SK-N-MC (cell line): ENCODE measurements at places on chromosomes 13 and 19.

GRCh38 chr13:93690139-93690538, 463.5 kb downstream of the GPC6 start:
- DNase-seq, result peak; percentile 12

- DNase-seq, result no peak
Measured at GRCh38 chr13:73273745-73274144, 214.9 kb downstream of the KLF5 start.

DNA sequence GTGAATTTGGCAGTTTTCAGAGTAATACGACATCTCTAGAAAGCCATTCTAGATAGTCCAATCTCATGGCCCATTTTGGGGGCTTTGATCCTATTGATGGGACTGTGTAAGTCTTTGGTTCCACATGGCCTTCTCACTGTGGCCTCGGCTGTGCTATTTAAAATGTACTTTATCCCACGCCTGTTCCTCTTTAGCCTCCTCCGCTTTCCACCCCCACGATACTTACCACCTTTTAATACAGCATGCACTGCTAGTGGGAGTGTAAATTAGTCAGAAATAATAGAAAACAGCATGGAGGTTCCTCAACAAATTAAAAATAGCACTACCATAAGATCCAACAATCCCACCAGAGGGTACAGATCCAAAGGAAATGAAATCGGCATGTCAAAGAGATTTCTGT, 28.3 kb upstream of the CEBPG start:
- no peak for DNase-seq

DNA sequence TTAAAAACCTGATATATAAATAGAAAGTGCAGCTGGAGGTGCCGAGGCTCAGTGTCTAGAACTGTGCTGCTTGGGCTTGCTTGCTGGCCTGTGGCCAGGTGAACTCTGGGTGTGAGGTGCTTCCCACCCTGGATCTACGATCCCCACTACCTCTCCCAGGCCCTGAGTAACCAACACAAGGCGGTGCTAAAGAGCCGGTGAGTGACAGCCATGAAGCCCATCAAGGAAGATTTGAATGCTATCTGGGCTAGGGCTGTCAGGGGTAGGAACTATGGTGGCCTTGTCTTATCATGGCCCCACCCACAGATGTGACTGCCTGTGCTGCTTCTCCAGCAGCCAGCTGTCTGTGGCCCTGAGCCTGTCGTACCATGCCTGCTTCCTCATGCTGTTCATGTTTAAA, 25.6 kb upstream of the ZNF91 start:
- DNase-seq, result no peak

DNA sequence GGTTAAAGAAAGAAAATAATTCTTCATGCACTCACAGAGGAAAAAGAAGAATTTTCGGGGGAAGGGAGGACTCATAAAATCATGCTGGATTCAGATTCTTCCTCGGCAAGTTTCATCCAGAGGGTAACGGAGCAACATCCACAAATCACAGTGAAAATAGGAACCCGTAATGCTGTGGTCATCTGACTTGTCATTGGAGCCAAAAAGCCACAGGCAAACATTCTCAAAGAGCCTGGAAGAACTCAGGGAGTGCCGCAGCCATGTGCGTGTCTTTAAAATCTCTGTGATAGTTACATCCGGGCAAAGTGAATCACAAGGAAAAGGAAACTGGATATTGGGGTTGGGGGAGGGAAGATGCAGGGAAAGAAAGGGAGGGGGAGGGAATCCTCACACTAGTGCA, 33.0 kb upstream of the VSTM2B start:
- DNase-seq, result no peak

- peak; percentile 24 for DNase-seq
Measured at GRCh38 chr13:60627071-60627686, 230.2 kb downstream of the TDRD3 start.

DNA sequence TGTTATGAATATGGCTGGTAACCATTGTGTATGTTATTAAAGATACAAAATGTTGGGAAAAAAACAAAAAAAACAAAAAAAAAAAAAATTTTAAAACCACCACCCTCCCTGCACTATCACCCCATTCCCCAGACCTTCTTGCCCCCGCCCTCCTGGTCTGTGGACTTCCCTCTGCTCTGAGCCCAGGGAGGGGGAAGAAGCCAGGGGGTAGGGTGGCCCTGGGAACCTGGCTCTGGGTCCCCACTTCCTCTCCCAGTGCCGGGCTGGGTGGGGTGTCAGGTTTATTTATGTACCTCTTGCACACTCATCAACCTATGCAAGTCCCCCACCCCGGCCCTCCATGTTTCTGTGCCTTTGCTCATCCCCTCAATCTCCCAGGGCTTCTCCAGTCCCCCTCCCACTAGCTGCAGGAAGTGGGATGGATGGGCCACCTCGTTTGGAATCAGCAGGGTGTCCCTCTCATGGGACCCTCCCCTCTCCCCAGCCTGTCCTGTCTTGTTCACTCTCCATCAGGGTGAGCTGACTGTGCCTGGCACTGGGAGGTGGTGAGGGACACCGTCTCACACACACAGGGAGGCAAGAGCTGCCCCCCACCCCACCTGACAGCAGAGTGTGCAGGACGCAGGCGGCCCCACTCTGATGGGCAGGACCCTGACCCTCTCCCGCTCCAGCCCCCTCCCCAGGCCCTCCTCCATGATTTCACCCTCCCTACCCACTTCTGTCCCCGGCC, 5.9 kb downstream of the PAF1 start:
- DNase-seq, result no peak

DNA sequence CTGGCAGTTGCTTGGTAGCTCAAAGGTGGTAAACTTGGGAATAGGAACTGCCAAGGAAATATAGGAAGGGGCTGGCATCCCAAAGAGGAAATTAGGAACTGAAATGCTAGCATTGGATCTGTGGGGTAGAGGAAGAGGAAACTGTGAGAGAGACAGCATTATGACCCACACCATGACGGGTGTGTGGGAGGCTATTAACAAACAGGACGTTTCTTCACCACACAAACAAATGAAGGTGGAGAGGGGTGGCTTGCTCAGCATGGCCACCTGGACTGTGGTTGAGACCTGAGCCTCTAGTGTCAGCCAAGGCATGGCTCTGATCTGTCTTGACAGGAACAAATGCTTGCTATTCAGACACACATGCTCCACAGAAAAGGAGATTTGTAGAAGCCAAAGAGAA, 178.2 kb downstream of the B3GLCT start:
- no peak for DNase-seq

DNA sequence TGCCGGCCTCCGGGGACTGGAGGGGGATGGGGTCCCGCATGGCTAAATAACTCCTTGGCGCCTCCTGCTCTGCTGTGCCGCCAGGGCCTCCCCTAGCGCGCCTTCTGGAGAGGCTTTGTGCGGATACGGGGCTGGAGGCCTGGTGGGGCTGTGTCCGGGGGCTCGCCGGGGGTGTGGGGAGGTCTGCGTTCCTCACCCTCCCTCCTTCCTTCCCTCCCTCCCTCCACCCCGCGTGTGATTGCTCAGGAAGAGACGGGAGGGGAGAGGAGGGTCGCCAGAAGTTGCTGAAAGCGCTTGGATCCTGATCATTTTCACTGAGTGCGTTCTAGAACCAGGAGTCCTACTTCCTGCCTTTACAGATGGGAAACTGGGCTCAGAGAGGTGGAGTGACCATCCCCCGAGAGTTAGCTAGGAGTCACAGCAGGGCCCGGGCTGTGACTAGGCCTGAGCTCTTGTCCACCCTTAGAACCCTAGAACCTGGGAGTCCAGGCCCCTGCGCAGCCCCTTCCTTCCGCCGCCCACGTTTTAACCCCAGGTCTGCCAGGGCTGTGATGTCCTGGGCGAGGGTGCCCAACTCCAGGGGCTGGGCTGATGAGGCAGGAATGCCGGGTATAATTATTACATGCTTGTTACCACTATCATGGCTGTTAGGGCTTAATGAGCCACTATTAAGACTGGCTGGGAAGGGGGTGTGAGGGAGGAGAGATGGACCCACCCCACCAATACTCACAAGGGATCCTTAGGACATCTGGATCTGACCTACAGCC, 782 bp upstream of the JUND start:
- no peak for DNase-seq

GRCh38 chr13:88925954-88926353, 1254.8 kb downstream of the SLITRK5 start:
- no peak for DNase-seq

- no peak for DNase-seq
Measured at GRCh38 chr19:46225558-46226004, 4.0 kb upstream of the IGFL1 start.

DNA sequence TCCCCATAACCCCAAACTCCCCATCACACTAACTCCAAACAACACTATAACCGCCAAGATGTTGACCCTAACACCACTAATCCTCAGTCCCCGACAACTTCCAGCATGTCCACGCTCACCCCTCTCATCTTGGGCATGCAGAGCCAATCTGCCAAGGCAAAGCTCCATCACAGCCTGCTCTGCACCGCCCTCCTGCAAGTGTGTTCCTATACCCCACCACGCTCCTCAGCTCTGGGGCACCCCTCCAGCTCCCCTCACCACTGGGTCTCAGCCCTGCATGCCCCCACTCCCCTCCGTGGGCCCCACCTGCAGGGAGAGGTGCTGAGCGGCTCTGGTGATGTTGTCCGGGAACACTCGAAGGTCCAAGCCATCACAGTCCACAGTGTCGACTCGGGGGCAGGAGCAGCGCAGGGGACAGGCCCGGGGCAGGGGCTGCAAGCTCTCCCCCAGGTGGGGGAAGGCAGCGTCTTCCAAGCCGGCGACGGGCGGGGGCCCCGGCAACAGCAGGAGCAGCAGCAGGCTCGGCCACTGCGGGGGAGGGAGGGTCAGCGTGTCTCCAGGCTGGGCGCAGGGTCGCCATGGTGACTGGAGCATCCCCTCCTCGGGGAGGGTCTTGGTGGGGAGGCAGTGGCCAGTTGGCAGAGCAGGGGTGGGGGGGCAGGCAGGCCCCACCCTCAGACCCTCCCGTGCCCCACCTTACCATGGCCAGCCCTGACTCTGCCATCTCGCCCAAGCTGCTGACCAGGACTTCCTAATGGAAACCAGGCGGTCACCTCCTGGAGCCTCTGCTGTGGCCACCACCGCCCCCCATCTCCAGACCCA, 527 bp downstream of the PODNL1 start:
- no peak for DNase-seq

DNA sequence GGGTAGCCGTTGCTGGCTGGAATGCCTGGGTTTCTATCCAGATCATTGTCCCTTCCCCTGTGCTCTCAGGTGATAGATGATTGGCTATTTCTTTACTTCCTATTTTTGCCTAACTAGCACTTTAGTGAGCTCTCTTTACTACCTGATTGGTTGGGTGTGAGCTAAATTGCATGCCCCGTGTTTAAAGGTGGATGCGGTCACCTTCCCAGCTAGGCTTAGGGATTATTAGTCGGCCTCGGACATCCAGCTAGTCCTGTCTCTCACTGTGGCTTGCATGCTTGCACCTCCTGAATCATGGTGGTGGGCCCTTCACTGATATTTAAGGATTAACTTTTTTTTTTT, 10.1 kb downstream of the TTYH1 start:
- DNase-seq, result no peak

- peak; percentile 32 for DNase-seq
Measured at GRCh38 chr19:12611361-12611699, 610 bp downstream of the ZNF791 start.

- DNase-seq, result no peak
Measured at GRCh38 chr13:77637588-77637987, 59.9 kb upstream of the SLAIN1 start.

DNA sequence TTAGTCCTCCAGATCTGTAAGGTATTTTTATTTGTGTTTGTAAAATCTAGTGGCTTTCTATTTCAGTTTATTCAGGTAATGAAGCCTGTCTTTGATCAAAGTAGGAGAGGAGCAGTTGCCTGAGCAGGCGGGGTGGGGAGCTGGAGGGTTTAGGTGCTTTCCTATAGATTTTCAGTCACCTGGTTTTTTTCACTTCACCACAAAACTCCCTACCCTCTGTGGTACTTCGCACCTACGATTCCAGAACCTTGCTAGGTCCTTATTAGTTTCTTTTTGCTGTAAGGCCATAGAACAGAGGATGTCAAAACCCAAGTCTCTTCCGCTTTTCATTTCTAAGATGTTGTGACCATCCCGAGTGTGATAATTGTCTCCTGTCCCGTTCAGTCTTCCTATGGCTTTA, 26.6 kb downstream of the SLAIN1 start:
- DNase-seq, result no peak

GRCh38 chr13:107266657-107267056, 698.7 kb upstream of the ARGLU1 start:
- no peak for DNase-seq

DNA sequence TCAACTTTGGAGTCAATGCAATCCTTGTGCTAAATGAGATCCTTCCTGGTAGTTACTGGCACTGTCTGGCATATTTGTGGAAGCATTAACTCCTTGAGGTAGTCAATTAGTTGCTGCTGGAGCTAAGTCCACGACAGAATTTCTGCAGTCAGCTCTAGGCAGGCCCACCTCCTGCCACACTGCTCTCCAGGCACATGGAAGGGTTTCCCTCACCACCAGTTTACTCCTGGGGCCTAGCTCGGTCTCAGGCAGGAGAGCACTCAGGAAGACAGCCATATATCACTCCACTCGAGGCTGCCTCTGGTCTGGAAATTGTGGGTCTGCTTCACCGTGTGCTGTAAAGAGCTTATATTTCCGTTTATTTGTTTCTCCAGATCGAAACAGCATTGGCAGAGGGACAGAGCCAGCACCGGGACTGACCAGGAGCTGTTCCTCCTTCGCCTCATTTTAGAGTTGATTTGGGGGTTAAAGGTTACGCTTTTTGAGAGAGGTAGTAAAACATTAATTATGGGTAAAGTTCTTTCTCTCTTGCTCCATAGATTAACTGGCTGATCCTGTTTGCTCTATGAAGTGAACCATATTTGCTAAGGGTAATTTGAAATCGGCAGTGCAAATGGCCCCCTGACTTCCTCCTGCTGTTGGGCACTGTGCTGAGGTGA, 20.6 kb upstream of the GTF3A start:
- no peak for DNase-seq

- DNase-seq, result no peak
Measured at GRCh38 chr13:32264407-32264806, 50.8 kb downstream of the ZAR1L start.

DNA sequence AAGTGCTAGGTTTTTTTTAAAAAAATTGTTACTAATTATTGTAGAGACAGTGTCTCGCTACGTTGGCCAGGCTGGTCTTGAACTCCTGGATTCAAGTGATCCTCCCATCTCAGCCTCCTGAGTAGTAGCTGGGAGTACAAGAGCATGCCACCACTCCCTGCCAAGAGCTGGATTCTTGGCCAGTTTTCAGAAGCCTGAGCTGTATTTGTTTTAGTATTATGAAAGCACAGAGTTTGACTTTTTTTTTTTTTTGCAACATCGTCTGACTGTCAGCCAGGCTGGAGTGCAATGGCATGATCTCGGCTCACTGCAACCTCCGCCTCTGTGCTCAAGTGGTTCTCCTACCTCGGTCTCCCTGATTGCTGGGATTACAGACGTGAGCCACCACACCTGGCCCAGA, 7.0 kb downstream of the ARMC6 start:
- DNase-seq, result no peak

DNA sequence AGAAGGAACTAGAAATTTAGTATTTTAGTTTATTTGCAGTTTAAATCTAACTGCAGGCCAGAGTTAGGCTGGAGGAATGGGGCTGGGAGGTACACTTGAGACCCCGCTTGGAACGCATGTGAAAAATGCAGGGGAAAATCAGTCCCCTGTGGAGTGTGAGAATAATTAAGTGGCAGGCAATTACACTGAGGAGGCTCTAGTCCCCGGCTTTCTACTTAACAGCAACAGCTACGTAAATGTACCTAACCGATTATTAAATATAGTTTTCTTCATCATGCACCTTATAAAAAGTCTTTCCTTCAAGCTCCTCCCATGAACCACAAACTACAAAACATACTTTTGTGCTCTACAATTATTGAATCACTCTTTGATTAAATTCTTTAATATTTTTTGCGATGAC, 804 bp downstream of the ZNF708 start:
- DNase-seq, result no peak
